ENCODE measurements at places on chromosomes 7 and 10. TPM values are rescaled to one million over a fixed set of nuclear protein-coding genes. Genes with fewer than 3 reads are reported as not detected.
A peak's percentile ranks its signal among the peaks of the same experiment; 100 is the strongest.

GRCh38 chr7:7454000-7454399 is 81.7 kb downstream of the COL28A1 start:
- H3K27me3 ChIP-seq, result no peaks in the 10 kb centered on the region
- H3K4me3 ChIP-seq, result no peak overlapping the region
- no peaks in the 10 kb centered on the region for H3K4me1 ChIP-seq
- H3K36me3 ChIP-seq, result no peaks in the 10 kb centered on the region

PNLIPRP1 gene
- not detected for total RNA-seq

GRCh38 chr10:55163388-55163979 is 362.5 kb upstream of the PCDH15 start:
- no peaks in the 10 kb centered on the region for H3K36me3 ChIP-seq
- no peaks in the 10 kb centered on the region for H3K27me3 ChIP-seq
- H3K27ac ChIP-seq, result no peak overlapping the region
- H3K4me1 ChIP-seq, result no peaks in the 10 kb centered on the region

DNA sequence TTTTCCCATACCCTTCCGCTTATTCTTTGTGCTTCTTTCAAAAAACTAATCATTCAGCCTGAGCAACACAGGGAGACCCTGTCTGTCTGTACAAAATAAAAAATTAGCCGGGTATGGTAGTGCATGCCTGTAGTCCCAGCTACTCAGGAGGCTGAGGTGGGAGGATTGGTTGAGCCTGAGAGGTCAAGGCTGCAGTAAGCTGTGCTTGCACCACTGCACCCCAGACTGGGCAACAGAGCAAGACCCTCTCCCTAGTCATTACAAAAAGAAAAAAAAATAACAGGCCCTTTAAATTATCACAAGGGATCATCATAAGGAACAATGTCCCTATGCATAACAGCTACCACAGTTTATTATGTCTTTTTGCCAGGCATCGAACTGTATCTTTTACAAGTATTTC is 119.6 kb downstream of the TRIM24 start:
- no peak for DNase-seq
- H3K36me3 ChIP-seq, result peaks cover 62% of the 10 kb centered on the region

WAPL gene
- total RNA-seq, result 33.3 TPM

DNA sequence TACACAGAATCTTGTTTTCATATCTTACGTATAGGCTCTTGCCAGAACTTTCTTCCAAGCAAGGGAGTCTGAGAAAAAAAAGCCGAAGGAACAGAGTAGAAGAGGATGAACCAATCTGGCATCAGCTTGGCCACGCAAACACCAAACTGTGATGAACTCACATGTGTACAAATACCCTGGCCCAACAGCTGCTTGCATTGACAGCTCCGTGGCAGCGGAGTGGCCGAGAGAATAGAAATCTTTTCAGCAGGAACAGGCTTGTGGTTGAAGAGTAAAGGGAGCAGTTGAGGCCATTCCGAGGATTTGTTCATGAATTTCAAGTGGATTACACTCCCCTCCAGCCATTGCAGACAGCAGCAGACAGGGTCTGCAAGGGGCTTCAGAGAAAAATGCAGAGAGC is 173.8 kb upstream of the PLXNA4 start:
- no peaks in the 10 kb centered on the region for H3K36me3 ChIP-seq
- DNase-seq, result no peak
- H3K4me1 ChIP-seq, result no peaks in the 10 kb centered on the region
- no peak overlapping the region for H3K27ac ChIP-seq
- peaks cover 8% of the 10 kb centered on the region for H3K27me3 ChIP-seq

DNA sequence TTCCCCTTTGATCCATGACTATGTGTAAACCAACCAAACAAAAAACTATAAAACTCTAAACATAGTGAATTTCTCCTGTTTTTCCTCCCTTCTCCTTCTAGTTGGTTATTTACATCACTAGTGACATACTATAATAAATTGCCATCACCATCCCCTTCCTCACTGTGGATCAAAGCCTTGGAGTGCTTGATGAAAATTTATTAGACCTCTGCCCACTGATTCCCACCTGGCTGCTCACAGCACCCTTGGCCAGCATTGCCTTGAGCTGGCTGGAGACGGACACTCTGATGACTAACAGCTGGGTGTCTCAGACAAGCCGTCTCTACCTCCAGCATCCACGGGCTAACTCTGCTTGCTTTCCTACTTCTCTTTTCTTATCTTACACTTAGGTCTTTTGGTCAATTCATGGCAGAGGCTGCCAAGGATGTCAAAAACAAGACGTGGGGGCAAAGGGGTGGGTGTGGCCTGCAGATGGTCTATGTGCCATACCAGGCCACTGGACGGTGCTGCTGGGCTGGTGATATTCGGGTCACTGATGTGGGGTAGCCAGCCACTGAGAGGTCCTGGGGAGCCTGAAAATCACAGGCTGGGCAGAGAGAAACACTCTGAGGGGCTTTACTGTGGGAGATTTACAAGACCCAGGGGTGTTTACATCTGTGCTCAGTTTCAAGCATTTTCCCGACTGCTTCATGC is 207.8 kb downstream of the TAX1BP1 start:
- no peaks in the 10 kb centered on the region for H3K27me3 ChIP-seq
- no peaks in the 10 kb centered on the region for H3K36me3 ChIP-seq
- no peak for DNase-seq
- H3K4me1 ChIP-seq, result no peaks in the 10 kb centered on the region
- H3K4me3 ChIP-seq, result no peak overlapping the region
- H3K27ac ChIP-seq, result peak overlapping the region; percentile 27

GRCh38 chr7:67210567-67210966 is 213.9 kb downstream of the TYW1 start:
- no peaks in the 10 kb centered on the region for H3K36me3 ChIP-seq
- no peak for DNase-seq
- no peaks in the 10 kb centered on the region for H3K4me1 ChIP-seq
- H3K4me3 ChIP-seq, result no peak overlapping the region
- no peaks in the 10 kb centered on the region for H3K27me3 ChIP-seq

EVX1 gene
- 17.2 TPM for total RNA-seq

DNA sequence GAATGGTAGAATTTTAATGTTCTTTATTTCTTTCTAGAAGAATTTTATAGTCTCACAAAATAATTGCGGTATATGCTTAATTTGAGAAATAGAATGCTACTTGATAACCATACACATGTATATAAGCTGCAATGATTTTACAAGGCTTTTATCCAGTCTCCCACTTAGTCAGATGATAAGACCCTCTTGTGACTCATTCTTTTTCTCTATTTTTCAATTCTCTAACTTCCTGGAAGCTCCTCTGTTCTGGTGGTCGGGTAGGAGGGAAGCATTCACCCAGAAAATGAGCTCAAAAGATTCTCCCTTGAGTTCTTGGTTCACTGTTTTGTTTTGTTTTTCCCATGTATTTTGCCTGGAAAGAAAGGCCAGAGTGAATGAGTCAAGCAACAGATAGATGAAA is 546.6 kb downstream of the INHBA start:
- no peaks in the 10 kb centered on the region for H3K4me1 ChIP-seq
- no peak for DNase-seq
- no peaks in the 10 kb centered on the region for H3K27me3 ChIP-seq
- no peak overlapping the region for H3K27ac ChIP-seq
- H3K36me3 ChIP-seq, result no peaks in the 10 kb centered on the region
- H3K4me3 ChIP-seq, result no peak overlapping the region

DNA sequence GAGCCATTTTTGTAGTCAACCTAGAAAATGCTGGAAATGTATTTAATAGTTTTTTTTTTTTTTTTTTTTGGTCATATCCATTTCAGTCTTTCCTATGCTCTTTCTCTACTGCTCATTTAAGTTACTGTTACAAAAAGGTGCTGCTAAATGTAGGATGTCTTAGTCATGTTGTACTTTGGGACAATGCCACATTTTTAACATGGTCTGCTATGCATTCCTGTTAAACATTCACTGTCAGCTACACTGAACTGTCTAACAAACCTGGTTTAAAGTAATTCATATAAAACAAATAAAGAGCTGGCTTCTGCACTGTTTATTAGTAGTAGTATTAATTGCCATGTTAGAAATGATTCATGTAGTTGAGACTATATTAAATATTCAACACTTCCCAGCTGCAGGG is 108.6 kb downstream of the NSUN6 start:
- H3K27ac ChIP-seq, result no peak overlapping the region
- H3K36me3 ChIP-seq, result no peaks in the 10 kb centered on the region
- no peaks in the 10 kb centered on the region for H3K27me3 ChIP-seq
- no peak for DNase-seq

COL28A1 gene
- 4.4 TPM for total RNA-seq

DNA sequence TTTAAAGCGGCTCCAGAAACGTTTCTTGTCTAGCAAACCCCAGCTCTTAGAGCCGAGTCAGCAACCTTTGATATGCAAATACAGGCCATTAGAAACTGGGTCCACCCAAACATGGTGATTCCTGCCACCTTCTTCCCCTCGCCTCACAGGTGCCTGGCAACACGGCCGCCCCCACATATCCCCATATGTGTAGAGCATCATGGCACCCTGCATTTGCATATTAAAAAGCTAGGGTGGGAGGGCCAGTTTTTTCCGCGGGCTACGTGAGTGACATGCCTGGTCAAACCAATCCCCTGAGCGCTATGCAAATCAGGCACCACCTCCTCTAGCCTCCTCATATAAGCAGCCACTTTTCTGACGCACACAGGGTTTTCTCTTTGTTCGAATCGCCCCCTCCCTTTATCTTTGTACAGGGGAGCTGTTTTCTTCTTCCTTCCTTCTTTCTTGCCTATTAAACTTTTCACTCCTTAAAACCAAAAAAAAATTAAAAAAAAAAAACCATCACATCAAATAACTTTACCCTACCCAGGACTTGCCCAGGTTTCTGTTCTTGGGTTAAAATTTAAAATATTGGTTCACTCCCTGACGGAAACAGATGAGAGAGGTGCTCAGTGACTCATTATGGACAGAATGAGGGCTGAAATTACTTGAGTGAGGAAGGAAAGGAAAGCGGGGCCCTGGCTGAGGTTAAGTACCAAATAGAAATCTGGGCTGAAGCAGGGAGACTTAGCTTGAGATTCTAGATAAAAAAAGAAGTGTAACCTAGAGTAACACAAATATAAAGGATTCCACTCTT is 59.8 kb downstream of the COA1 start:
- no peaks in the 10 kb centered on the region for H3K36me3 ChIP-seq
- peaks cover 23% of the 10 kb centered on the region for H3K4me1 ChIP-seq
- H3K27me3 ChIP-seq, result no peaks in the 10 kb centered on the region
- no peak overlapping the region for H3K4me3 ChIP-seq

GRCh38 chr7:137169282-137169698 is 174.2 kb downstream of the PTN start:
- H3K4me3 ChIP-seq, result no peak overlapping the region
- no peaks in the 10 kb centered on the region for H3K27me3 ChIP-seq
- no peaks in the 10 kb centered on the region for H3K36me3 ChIP-seq
- H3K27ac ChIP-seq, result no peak overlapping the region
- DNase-seq, result peak; percentile 34

DNA sequence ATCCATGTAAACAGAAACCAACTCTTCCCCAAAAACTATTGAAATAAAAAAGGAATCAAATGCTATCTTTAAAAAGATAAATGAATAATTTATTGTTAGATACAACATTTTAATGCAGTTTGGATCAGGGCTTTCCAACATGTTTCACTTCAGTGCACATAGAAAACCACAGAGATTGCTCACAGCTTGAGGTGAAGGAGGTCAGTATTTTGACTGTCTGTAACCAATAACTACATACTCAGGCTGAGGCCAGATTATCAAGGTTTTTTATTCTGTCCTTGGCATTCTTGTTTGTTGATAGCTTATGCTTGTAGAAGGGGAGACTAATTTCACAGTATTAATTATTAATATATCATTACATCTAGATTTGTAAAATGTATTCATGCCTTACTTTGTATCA is 195.5 kb downstream of the PRKG1 start:
- H3K4me1 ChIP-seq, result no peaks in the 10 kb centered on the region
- DNase-seq, result no peak
- H3K4me3 ChIP-seq, result no peak overlapping the region
- H3K36me3 ChIP-seq, result no peaks in the 10 kb centered on the region

DNA sequence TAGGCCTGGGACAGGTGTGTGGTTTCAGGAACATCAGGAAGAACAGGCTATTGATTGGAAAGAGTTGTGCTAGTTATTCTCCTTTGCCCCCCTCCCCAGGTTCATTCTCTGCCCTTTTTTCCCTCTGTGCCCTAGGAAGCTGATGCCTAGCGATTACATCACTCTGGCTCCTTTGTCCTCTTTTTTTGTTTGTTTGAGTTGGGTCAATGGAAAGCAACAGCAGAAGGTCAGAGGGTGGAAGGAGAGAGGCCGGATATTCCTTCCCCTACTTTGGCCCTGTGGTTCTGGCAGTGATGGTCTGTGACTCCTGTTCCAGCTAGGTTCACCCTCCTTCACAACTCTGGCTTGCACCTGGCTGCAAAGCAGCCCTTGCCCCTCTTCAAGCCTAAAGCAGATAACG is 18.9 kb downstream of the LOXL4 start:
- H3K27ac ChIP-seq, result no peak overlapping the region
- no peaks in the 10 kb centered on the region for H3K27me3 ChIP-seq
- H3K4me3 ChIP-seq, result no peak overlapping the region
- H3K36me3 ChIP-seq, result peaks cover 38% of the 10 kb centered on the region
- no peaks in the 10 kb centered on the region for H3K4me1 ChIP-seq
- DNase-seq, result no peak

GRCh38 chr7:131557652-131558385 is 1.4 kb upstream of the PODXL start:
- peaks cover 50% of the 10 kb centered on the region for H3K27me3 ChIP-seq
- peak overlapping the region; percentile 50 for H3K27ac ChIP-seq
- H3K36me3 ChIP-seq, result no peaks in the 10 kb centered on the region
- DNase-seq, result peak; percentile 18

GPR158 gene
- total RNA-seq, result 0.16 TPM

ZNF679 gene
- not detected for total RNA-seq

DNA sequence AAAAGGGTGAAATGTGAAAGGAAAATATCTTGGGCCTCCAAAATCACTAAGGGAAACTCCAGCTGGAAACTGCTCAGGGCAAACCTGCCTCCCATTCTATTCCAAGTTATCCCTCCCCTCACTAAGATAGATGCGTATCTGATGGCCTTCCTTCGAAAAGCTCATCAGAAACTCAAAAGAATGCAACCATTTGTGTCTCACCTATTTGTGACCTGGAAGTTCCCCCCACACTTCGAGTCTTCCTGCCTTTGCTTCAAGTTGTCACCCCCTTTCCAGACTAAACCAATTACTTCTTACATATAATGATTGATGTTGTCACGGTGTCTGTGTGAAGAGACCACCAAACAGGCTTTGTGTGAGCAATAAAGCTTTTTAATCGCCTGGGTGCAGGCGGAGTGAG is 69.3 kb downstream of the ST8SIA6 start:
- no peak overlapping the region for H3K27ac ChIP-seq
- H3K36me3 ChIP-seq, result no peaks in the 10 kb centered on the region
- no peaks in the 10 kb centered on the region for H3K27me3 ChIP-seq
- no peak overlapping the region for H3K4me3 ChIP-seq
- H3K4me1 ChIP-seq, result peaks cover 4% of the 10 kb centered on the region
- DNase-seq, result no peak

INHBA gene
- 1.1 TPM for total RNA-seq

DNA sequence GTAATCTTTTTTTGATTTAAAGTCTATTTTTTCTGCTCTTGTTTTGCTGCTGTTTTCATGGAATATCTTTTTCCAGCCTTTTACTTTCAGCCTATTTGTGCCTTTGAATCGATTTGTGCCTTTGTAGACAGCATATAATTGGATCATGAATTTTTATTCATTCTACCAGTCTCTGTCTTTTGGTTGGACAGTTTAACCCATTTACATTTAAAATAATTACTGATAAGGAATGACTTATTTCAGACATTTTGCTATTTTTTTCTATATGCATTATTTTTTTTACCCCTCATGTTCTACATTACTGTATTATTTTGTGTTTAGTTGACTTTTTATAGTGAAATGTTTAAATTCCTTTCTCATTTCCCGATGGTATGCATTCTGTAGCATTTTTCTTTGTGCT is 99.6 kb downstream of the EXOC4 start:
- no peaks in the 10 kb centered on the region for H3K4me1 ChIP-seq
- H3K27me3 ChIP-seq, result no peaks in the 10 kb centered on the region
- no peak overlapping the region for H3K27ac ChIP-seq
- H3K36me3 ChIP-seq, result no peaks in the 10 kb centered on the region
- DNase-seq, result no peak

Data from transverse colon (tissue), 4 donors.